ENCODE measurements at places on chromosomes 7 and 10. TPM values are rescaled to one million over a fixed set of nuclear protein-coding genes. Genes with fewer than 3 reads are reported as not detected.

MAT1A gene
- total RNA-seq = 0.04 TPM

- peak; percentile 35 for DNase-seq
Measured at GRCh38 chr7:106617860-106618259, 43.1 kb downstream of the CCDC71L start.

DNA sequence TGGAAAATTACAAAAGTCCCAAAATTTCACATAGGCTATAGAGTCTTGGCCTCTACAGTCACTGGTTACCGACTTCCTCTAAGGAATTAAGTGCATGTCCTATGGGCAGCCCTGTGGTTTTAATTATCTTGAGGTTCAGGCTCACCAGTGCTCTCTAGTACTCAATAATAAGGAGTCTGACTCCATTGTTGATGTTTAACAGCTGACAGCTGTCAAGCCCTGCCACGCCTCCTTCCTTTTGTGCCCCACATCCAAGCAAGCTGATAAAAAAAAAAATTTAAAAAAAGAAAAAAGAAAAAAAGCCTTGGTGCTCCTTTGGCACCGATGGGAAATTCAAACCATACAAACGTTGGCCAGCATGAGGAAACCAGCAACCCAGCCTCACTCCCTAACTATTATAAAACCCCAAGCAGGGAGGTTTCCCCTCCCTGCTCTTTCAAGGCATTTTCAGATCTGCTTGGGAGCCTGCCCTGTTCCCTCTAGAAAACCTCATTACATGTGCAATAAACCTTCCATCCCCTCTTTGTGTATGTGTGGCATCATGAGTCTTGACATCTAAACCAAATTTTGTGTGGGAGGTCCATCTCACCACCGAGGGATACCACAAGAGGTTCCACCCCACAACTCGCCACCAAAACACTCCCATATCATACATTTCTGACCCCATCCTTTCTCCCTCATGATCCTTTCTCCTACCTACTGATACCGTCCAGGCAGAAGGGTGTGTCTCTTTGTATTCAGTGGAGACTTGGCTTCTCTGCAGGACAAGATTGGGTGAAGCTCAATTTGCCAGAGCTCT is 70.9 kb upstream of the CCDC71L start:
- no peak for DNase-seq

GRCh38 chr10:124217906-124218804 is 124.8 kb upstream of the CHST15 start:
- no peak for DNase-seq

CRTAC1 gene
- total RNA-seq = 0.27 TPM

DNA sequence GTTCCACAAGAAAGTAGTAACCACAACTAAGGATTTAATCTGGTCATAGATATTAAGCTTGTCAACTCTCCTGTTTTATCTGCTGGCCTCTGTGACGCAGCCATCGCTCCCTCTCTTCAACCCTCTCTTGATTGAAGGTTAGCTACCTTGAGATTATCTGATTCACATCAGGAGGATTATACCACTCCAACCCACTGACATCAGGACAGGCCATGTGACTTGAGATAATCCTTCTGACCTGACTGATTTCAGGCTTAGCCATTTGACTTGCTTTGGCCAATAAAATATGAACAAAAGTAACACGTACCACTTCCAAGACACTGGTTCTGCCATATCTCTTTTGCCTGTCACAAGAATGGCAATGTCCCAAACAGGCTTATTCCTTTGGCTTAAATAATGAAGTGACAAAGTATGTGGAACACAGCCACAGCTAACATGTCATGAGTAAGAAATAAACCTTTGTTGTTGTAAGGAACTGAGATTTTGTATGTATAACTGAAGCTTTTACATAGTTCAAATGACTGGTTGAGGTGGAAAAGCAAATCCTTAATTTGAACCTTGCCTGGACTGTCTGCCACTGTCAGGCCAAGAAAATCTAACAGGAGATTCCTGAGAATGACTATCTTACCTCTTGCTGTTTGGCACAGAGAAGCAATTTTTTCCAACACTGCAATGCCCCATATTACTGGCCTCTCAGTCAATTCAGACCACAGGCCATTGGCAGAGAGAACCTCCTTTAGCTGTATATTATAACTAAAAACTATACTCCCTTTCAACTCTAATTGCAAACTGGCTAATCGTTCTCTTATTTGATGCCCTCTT is 13.9 kb downstream of the ZNF438 start:
- no peak for DNase-seq

DNA sequence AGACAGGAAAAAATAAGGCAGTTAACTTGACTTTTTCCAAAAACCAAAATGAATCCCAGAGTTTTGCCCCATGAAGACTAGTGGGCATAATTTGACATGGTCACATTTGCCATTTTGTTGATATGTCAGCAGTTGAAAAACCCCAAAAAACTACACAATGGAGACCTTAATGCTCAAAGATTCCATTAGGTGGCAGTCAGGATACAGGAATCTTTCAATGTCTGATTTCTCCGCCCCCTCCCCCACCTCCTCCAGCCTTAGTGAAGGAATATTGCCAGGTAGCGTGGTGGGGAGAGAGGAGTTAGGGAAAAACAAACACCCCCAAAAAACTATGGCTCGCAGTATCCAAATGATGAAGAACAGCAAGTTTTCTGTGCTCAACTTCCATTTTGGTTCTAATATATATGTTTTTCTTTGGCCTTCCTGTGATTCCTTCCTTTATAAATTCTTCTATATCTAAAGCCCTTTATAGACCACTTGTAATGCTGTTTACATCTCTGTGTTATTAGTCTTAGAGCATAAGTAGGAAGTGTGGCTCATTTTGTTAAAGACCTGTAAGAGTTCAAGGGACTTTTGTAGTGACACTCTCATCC is 6.7 kb upstream of the SMNDC1 start:
- DNase-seq = peak; percentile 66

DNA sequence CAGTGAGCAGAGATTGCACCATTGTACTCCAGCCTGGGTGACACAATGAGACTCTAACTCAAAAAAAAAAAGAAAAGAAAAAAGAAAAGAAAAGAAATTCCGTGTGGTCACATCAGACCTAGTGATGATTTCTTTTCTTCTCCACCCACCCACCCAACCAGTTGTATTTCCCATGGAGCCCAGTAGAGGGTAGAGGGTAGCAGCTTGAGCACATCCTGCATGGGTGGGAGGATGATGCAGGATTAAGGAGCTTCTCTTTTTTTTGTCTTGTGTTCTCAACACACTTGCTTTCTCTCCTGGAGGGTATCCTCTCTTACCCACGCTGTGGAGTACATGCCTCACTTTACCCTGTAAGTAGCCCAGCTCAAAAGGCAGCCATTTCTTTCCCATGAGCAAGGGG is 118.6 kb upstream of the CARD11 start:
- DNase-seq = no peak

BHLHA15 gene
- total RNA-seq = 0.58 TPM

GRCh38 chr7:1432411-1433082 is 26.7 kb downstream of the MICALL2 start:
- peak; percentile 64 for DNase-seq

- no peak for DNase-seq
Measured at GRCh38 chr7:41873741-41874140, 170.9 kb upstream of the INHBA start.

GRCh38 chr7:42233171-42233570 is 3.8 kb downstream of the GLI3 start:
- peak; percentile 61 for DNase-seq

DNA sequence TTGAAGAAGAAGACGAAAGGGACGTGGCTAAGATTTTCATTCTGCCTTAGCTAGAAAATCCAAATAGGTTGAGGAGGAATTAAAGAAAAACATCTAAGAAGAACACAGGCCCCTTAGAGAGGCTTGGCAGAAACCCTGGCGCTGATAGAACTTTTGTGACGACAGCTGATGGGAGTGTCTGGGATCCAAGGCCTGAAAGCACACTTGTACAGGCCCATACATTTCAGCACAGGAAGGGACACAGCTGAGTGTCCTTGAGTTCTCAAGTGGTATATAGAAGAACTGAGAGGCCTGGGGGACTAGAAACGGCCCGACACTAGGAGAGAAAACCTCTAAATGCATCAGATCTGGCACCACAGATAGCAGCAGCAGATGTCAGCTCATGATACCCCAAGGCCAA is 39.5 kb downstream of the PRPS1L1 start:
- no peak for DNase-seq

GRCh38 chr10:73785211-73785720 is at the start of gene ZSWIM8:
Gene ZSWIM8, plus strand, starts transcription at chr10:73785606. Its CDS starts 273 bp downstream, at chr10:73785879.
- peak; percentile 100 for DNase-seq

NME8 gene
- 0.22 TPM for total RNA-seq

DNA sequence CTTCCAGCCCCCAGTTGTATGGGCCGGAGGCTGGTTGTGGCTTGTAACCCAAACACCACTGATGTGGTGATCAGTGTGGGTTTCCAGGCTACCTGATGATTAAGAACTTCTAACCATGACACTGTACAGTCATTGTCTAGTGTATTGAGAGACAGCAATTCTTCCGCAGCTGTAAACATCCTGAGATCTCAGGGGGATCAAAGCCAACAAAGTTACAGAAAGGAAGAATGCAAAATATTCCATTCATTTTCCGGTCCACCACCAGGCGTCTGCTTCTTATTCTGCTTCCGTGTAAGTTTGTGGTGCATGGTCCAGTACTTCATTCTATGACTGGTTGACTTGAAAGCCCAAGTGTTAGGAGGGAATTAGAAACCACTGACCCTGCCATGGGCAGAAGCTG is 10.3 kb upstream of the GLI3 start:
- no peak for DNase-seq

- no peak for DNase-seq
Measured at GRCh38 chr7:156832195-156832877, 60.6 kb downstream of the LMBR1 start.

PPP1R3C gene
- total RNA-seq = 166 TPM

CAMK2B gene
- total RNA-seq = 5.9 TPM

DNA sequence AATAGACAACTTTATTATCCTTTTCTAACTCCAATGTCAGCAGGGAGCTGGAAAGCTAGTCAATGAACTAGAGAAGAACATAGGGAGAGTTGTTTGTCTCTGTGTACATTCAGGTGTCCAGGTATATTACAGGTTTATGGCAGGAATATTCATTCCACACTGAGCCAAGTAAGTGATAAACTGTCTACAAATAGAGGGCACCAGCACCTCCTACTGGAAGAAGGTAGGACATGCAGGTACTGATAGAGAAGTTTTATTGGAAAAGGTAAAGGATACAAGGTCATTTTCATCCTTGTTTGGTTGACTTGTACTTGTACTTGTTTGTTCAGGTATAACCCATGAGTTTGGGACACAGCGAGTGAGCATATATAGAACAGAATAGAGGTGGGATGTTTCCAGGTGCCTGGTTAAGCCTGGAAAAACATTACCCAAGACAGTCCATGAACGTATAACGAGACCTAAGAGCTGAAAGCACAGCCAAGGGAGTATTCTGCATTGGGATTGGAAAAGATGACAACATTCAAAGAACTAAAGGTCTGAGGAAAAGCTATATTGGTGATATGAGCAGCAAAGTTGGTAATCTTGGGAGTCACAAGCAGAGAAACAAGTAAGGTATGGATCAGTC is 61.4 kb upstream of the PPP1R3C start:
- no peak for DNase-seq

DNA sequence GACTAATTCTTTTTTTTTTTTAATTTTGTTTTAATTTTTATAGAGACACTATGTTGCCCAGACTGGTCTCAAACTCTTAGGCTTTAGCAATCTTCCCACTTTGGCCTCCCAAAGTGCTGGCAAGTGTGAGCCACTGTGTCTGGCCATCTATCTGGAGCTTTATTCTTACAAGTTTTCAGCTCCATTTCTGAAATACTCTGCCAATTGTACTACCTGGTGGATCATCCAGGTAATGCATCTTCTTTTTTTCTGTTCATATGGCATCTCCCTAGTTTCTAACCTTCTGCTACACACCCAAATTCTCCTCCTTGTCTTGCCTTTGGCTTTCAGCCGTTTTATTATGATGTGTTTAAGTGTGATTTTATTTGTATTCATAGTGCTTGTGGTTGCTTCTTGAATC is 40.2 kb downstream of the ZNF365 start:
- DNase-seq = no peak

NPC1L1 gene
- not detected for total RNA-seq

STOX1 gene
- total RNA-seq = 2.7 TPM

SYT15B gene
- total RNA-seq = 0.27 TPM

DNA sequence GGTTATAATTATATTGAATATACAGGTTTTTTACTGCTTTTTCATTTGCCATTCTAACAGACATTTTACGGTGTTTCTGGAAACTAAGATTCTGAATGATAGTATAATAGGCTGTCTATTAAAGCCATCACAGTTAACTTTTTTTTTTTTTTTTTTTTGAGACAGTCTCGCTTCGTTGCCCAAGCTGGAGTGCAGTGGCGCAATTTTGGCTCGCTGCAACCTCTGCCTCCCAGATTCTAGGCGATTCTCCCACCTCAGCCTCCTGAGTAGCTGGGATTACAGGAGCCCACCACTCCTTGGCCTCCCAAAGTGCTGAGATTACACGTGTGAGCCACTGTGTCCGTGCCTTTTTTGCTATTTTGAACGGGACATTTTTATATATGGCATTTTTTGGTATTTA is 4.4 kb downstream of the TDRD1 start:
- DNase-seq = no peak

- DNase-seq = no peak
Measured at GRCh38 chr10:94240491-94240890, 122.2 kb downstream of the NOC3L start.

DNA sequence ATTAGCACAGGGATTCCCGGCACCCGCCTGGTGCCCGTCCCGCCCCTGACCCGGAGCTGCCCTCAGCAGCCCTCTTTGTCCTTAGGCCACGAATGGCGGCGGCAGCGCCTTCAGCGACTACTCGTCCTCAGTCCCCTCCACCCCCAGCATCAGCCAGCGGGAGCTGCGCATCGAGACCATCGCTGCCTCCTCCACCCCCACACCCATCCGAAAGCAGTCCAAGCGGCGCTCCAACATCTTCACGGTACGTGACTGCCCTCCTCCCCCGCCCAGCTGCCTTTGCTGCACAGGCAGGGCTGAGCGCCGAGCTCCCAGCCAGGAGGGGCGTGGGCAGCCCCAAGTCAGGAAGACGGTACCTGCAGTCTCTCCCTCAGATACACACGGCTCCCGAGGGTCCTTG is 33.6 kb downstream of the AGAP3 start:
- DNase-seq = no peak

- DNase-seq = no peak
Measured at GRCh38 chr10:75959912-75960311, 528.5 kb downstream of the LRMDA start.

GRCh38 chr10:124153023-124153826 is 59.8 kb upstream of the CHST15 start:
- peak; percentile 75 for DNase-seq

SNCG gene
- total RNA-seq = 7.4 TPM

PVRIG gene
- 0.13 TPM for total RNA-seq

CBX3 gene
- total RNA-seq = 148 TPM

DNA sequence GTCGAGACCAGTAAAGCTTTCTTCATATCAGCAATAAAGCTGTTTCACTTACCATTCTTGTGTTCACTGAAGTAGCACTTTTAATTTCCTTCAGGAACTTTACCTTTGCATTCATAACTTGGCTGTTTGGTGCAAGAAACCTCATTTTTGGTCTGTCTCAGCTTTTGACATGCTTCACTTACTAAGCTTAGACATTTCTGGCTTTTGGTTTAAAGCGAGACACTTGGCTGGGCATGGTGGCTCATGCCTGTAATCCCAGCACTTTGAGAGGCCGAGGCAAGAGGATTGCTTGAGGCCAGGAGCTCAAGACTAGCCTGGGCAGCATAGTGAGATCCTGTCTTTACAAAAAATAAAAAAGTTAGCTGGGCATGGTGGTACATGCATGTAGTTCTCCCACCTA is 15.8 kb downstream of the PLEKHA1 start:
- DNase-seq = no peak

GRCh38 chr10:105702211-105702610 is 1061.1 kb downstream of the SORCS3 start:
- DNase-seq = no peak

- no peak for DNase-seq
Measured at GRCh38 chr7:134562136-134562535, 13.2 kb downstream of the AKR1B15 start.

MYPN gene
- total RNA-seq = 69.2 TPM

Measured in muscle of leg (tissue), 16 donors.